ENCODE measurements at places on chromosomes 1 and 21.

GRCh38 chr1:237702161-237702560 is 188.6 kb downstream of the ZP4 start:
- no peak for DNase-seq

DNA sequence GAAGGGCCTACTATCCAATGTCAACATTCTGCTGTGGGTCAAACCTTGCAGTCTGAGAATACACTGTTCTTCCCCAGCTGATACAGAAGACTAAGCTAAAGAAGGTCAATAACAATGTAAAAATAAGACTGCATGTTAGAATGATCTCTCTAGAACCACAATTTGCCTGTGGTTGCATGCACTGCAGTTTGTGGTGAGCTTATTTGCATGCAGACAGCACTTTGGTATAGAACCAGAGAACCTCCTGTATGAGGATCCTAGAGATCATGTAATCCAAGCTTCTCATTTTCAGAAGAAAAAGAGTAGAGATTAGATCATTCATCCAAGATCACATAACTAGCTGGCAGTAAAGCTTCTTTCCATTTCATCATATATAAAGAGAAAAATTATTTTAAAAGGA is 15.8 kb downstream of the SYNJ1 start:
- DNase-seq = no peak

GRCh38 chr1:42209526-42210251 is 45.1 kb upstream of the GUCA2A start:
- DNase-seq = no peak

GRCh38 chr1:82849460-82849859 is 1048.7 kb downstream of the ADGRL2 start:
- DNase-seq = no peak

GRCh38 chr21:34186109-34186719 is 112.8 kb downstream of the MRPS6 start:
- no peak for DNase-seq

GRCh38 chr1:66489151-66489550 is 44.8 kb upstream of the SGIP1 start:
- no peak for DNase-seq

DNA sequence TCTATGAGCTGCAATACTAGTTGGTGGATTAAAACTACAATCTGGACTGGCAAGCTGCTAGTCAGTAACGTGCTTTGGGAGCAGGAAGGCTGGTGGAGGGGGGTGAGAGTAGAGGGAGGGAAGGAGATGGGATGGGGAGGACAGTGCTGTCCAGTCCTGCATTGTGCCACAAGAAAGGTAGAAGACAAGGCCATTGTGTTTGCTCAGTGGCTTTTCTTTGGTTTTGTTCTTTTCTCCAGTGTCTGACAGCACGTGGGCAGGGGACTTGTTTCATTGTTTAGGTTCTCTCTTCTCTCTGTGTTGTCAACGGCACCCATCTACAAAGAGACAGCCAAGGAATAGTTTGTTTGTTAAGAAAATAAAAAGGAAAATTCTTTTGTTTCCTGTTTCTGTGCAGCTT is 362.8 kb upstream of the PLXNA2 start:
- no peak for DNase-seq

- DNase-seq = no peak
Observed at GRCh38 chr1:221435504-221435904, 306.4 kb downstream of the DUSP10 start.

GRCh38 chr1:207059881-207060280 is 6.8 kb downstream of the PFKFB2 start:
- DNase-seq = no peak

DNA sequence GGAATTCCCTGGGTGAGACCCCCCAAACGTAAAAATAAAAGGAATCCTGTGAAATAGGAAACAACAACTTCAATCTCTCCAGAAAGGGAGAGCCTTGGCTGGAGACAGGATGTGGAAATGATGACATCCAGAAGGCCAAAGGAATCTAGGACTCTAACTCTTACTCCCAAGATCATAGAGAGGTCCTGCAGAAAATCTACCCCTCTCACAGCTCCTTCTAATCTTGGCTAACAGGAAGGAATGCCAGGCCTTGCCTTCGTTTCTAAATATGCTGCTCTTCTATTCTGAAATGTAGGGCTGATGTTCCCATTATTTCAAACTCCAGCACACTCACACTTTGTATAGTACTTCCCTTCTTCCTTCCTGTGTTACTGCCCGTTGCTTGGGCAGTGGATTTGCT is 40.7 kb downstream of the ARHGEF11 start:
- no peak for DNase-seq

GRCh38 chr1:228478912-228479711 is 8.1 kb upstream of the RNF187 start:
- DNase-seq = no peak

DNA sequence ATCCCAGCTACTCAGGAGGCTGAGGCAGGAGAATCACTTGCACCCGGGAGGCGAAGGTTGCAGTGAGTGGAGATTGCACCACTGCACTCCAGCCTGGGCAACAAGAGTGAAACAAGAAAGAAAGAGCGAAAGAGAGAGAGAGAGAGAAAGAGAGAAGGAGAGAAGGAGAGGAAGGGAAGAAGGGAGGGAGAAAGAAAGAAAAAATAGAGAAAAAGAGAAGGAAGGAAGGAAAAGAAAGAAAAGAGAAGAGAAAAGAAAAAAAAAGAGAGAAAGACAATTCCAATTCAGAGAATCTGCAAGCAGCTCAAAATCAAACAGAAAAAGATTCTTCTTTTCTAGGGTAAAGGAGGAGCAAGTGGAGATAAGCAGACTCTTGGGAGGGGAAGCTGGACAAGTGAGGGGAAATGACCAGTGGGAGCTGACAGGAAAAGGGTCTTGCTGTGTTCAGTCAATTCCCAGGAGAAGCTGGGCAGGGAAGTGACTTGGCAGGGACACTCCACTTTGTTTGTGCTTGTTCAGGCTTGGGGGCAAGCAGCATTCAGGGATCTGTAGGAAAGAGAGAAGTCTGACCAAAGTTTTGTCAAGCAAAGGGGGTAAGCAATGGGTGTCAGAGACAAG is 3.6 kb upstream of the CAPN2 start:
- no peak for DNase-seq

DNA sequence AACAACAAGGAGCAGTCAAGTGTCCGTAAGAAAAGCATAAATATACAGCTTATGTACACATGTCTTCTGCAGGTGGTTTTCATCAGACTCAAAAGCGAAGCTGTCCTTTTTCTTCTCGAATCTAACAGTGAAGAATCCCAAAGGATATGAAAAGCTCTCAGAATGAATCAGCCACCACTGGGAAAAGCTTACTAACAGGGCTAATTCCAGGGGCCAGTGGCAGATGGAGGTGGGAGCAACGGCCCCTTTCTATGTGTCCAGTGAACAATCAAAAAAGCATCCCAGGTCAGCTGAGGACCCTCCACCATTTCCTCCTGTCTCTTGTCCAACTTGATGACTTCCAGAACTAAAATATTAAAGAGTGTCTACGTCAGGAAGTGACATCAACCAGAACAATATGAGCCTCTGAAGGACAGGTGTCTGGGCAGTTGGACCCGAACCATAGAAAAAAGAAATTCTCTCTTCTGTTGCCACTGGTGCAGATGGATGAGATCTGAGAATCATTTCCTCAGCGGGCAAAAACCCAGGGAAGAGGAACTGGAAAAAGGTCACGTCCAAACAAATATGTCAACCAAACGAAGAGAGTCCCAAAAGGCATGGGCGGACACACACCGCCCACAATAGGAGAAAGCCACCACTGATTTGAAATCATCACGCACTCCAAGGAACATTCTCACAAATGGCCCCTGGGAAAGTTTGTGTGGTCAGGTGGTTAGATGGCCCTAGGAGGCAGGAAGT is 70.4 kb upstream of the TIAM1 start:
- no peak for DNase-seq

DNA sequence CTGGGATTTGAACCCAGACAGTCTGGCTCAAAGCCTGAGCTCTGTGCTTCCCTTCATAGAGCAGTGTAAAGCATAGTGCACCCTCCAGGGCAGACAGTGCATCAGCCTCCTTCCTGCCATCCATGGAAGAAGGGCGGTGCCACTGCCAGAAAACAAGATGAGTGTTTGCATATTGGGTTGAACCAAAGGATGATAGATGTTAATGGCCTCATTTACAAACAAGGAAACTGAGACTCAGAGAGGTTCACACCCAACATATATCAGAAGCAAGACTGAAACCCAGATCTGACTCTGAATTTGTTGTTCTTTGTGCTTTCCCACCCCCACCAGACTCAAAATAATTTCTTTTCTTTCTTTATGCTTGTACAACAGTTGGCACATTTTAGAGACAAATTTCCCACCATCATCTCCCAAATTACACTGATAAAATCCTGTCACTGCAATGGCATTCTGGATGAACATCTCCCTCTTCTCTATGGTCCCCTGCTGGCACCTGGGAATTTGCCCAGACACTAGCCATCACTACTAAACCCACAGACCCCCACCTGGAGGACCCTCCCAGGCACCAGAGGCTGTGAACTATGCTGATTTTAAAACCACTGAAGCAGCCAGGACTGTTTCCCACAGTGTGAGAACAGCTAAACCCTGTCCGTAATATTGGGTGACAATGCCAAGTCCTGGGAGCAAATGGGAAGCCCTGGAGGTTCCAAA is 45.4 kb upstream of the MPZL1 start:
- DNase-seq = no peak

GRCh38 chr1:2968471-2968881 is 52.8 kb upstream of the ACTRT2 start:
- DNase-seq = no peak

DNA sequence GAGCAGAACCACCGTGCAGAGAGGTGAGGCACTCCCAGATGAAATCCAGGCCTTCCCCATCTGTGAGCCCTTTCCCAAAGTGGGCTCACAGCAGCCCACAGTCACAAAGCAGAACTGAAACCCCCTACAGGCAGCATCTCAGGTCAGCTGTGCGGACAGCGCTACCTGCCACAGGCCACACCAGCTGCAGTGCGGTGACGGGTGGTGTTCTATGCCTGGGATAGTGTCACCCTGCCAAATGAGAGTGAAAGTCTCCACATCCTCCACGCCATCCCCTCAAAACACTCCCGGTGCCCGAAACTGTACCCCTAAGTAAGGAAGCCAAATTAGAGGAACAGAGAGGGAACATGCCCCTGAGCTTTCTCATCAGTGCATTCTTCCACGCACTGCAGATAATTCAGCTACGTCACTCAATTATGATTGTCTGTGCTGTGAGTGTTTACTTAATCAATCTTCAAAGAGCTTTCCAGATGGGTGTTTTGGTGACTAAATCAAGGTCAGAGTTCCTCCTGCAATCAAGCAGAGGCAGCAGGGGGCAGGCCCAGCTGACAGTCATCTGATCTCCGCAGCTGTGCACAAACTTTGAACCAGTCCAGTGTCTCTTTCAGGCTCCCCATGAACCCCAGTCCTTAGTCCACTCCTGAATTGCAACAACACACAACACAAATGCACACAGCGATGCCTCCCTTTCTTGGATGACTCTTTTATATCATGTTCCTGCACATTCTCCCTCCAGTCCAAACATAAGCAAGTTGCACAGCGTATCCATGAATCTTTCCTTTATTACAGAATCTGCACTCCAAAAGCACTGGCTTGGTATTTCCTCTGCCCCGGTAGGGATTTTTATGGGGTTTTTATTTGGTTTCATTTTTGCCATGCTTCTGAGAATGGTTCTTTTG is 150.0 kb downstream of the TOMM20 start:
- DNase-seq = peak; percentile 54

- no peak for DNase-seq
Observed at GRCh38 chr1:221887758-221888157, 145.9 kb upstream of the DUSP10 start.

DNA sequence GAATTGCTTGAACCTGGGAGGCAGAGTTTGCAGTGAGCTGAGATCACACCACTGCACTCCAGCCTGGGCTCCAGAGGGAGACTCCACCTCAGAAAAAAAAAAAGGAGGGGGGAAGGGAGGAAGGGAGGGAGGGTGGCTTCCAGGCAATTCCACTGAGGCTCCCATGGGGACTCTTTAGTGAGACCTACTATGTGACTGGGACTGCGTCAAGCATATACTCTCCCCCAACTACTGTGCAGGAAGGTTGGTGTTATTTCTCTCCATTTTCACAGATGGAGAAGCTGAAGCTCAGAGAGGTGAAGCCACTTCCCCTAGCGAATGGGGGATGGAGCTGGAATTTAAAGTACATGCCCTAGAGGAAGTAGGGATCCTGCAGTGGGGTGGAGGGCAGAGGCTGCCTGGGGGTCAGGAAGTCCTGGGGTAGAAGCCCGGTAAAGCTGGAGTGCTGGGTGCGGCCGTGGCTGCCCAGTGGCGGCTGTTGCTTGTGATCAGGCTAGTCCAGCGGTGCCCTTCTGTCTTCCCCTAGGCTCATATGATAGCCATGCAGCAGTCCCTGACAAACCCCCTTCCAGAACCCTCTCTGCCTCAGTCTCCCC is 40.3 kb downstream of the RAP1GAP start:
- no peak for DNase-seq

GRCh38 chr1:85444381-85444780 is 20.6 kb downstream of the DDAH1 start:
- no peak for DNase-seq

GRCh38 chr1:116769561-116769977 is 15.3 kb downstream of the CD2 start:
- peak; percentile 73 for DNase-seq

DNA sequence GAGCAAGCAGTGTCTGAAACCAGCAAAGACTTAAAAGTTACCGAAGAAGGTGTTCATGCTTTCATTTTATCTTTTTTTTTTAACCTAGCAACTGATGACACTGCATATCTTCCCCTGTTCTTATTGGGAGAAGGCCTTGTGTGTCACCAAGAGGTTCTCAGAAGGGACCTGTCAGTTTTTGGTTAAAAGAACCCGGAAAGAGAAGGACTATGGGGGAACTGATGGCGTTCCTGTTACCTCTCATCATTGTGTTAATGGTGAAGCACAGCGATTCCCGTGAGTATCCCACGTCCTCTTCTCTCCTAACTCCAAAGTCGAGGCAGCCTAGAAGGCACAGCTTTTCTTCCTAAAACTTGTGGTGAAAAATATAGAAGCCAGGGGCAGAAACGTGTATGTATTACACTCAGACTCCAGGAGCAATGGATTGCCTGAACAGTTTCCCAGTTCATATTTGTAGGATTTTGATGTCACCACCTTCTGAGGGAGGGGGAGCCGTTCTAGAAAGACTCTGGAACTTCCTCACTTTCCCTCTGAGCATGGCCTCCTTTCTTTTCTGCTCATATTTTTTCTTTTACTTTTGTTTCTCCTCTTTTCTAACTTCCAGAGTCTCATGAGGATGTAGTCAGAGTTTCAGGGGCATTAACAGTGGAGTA is at the start of gene MR1:
Gene MR1, plus strand, starts transcription at position 185 of the 653 bp plus-strand sequence. Its CDS starts 25 bp downstream, at position 210.
- DNase-seq = no peak

GRCh38 chr1:85198864-85199263 is 2.0 kb downstream of the SYDE2 start:
- no peak for DNase-seq

GRCh38 chr21:27213303-27213702 is 246.4 kb upstream of the ADAMTS5 start:
- DNase-seq = no peak
